ENCODE measurements at places on chromosomes 12 and 14. TPM values are rescaled to one million over a fixed set of nuclear protein-coding genes. Genes with fewer than 3 reads are reported as not detected.

TPPP2 gene
- total RNA-seq = not detected

LALBA gene
- total RNA-seq = not detected

LRP6 gene
- total RNA-seq = 25.9 TPM

AHSA1 gene
- total RNA-seq = 158 TPM

OGFOD2 gene
- total RNA-seq = 4.8 TPM

GUCY2C gene
- not detected for total RNA-seq

TAS2R19 gene
- 7.6 TPM for total RNA-seq

HOXC12 gene
- total RNA-seq = not detected

CCDC175 gene
- total RNA-seq = not detected

ERGIC2 gene
- total RNA-seq = 33.6 TPM

SERPINA10 gene
- not detected for total RNA-seq

STYK1 gene
- total RNA-seq = 0.32 TPM

CLBA1 gene
- total RNA-seq = 2.5 TPM

PLXNC1 gene
- total RNA-seq = 11.6 TPM

OS9 gene
- 283 TPM for total RNA-seq

SPTB gene
- total RNA-seq = 1.1 TPM

NXPH4 gene
- 0.56 TPM for total RNA-seq

CHGA gene
- 0.69 TPM for total RNA-seq

GRIP1 gene
- total RNA-seq = 2.5 TPM

KRT82 gene
- total RNA-seq = not detected

PTPN21 gene
- total RNA-seq = 9.1 TPM

KITLG gene
- total RNA-seq = 26.2 TPM

KCNC2 gene
- total RNA-seq = not detected

REM2 gene
- total RNA-seq = 0.82 TPM

LRRK2 gene
- 15.3 TPM for total RNA-seq

METTL25 gene
- 10.2 TPM for total RNA-seq

REC8 gene
- total RNA-seq = 31.4 TPM
